ENCODE measurements at places on chromosomes 11 and 22.

DNA sequence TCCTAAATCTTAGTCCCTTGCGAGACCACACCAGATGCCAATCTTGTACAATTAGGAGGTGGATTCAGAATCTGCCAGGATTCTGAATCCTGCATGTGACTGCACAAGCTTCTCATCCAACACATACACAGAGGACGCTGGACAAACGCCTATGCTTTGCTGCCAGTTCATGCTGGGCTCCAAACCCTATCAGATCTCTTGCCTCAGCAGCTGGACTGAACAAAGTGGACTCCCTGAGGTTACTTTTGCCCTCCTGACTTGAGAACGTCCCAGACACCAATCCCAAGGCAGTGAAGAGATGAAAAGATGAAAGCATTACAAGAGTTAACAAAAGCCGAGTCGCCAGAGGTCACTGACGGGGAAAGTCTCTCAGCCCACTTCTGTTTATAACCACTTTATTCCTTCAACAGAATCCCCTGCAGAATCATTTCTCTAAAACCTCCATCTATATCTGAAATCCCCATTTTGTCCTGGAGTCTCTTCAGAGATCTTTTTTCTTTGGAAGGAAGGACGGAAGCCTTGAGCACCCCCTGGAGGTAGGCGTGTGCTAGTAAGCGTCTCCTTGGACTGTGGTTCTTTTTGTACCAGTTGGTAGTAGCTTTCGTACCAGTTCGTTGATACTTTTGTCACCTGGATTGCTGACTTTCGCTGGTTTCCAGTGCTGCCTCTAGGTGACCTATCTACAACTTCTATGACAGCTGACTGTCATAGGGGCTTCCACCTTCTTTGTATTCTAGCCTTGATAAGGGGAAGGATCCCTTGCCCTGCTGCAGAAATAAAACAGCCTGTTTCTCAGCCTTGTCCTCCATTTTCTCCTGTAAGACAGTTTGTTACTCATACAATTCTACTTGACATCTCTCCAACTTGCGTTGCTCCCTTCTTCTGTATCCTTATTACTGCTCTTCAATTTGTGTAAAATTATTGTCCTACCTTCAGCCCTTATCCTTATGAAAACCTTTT lies 26.1 kb upstream of the EED start:
- DNase-seq: peak; percentile 79

- peak; percentile 52 for DNase-seq
Measured at GRCh38 chr11:64553554-64554201, 37.3 kb upstream of the SLC22A12 start.

DNA sequence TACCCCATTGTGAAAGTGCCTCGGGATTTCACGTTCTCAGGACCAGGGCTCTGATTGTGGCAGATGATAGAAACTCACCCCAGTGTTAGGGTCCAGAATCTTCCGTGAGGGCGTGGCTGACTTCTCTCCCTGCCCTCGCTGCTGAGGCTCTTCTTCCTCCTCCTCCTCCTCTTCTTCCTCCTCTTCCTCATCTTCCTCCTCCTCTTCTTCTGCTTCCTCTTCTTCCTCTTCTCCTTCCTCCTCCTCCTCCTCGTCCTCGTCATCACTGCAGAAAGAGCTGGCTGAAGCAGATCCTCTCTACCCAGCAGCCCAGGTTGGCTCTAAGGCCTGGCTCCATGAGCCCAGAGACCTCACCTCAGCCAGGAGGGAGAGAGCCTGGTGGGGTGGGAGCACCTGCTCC lies 13.5 kb upstream of the CHADL start:
- no peak for DNase-seq

GRCh38 chr22:17250380-17251082 lies 31.3 kb upstream of the ADA2 start:
- no peak for DNase-seq

DNA sequence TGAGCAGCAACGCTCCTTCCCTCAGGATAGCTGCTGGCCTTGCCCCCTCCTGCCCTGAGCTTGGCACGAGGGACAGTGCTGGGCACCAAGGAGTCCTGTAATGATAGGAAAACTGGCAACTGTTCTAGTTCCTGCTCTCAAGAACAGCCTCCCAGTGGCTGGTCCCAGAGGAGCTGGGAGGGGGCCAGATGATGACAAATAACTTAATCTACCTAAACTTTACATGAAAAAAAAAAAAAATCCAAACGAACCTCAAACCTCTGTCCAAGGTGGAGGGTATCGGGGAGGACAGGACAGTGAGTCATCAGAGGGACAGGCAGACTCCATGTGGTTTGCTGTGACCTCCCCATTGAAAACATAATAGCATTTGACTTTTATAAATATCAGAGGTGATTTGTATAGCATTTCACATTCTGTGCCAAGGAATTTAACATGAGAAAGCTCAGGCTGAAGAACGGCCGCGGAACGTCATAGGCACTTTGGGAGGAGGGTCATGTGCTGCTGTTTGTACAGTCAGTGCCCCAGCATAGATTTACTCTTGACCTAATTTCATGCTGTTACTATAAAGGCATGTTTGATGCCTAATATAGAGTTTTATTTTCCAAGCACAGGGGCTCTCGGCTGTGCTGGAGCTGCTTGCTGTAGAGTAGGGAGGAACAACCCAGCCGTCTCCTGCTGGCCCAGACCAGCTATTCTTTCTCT lies 98.2 kb upstream of the NNMT start:
- DNase-seq: no peak

DNA sequence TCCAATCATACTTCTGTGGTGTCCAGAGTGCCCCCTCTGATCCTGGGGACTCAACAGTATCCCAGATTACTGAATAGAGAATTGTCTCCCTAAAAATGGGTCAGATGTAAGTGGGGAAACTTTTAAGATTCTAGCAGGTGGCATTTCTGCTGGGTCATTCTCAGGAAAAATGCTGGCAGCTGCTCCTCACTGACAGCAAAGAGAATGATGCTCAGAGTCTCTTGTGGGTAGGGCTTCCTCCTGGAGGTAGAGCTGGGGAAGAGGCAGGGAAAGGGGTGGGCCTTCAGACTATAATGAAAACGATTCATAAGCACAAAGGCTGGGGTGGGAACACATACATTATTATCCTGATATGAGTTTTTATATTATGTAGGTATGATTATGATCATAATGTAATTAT lies 647.2 kb downstream of the NELL1 start:
- no peak for DNase-seq

GRCh38 chr11:133827556-133827955 lies 17.8 kb downstream of the SPATA19 start:
- no peak for DNase-seq

DNA sequence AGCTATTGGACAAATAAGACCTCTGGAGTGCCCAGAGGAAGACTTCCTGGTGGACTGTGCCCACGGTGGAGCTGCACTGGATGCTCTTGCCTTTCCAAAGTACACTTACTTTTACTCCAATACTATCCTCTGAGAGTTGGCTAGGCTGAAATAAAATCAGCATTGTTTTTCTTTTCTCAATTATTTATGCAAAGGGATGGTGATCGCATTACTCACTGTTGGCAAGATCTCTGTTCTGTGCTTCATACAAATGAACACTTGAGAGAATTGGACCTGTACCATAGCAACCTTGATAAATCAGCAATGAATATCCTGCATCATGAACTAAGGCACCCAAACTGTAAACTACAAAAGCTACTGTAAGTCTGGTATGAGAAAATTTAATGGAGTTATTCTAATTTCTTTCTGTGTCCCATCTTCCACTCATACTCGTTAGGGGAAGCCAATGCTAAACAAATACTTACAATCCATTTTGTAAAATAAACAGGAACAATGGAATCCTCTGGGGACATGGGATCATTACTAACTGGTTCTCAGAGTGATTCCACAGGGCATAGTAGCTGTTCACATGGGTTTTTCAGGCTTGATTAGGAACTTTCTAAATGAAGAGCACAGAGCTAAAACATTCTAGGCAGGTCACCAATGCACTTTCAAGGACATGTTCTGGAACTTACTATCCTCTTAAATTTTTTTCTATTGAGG lies 26.3 kb downstream of the NLRP14 start:
- DNase-seq: no peak

DNA sequence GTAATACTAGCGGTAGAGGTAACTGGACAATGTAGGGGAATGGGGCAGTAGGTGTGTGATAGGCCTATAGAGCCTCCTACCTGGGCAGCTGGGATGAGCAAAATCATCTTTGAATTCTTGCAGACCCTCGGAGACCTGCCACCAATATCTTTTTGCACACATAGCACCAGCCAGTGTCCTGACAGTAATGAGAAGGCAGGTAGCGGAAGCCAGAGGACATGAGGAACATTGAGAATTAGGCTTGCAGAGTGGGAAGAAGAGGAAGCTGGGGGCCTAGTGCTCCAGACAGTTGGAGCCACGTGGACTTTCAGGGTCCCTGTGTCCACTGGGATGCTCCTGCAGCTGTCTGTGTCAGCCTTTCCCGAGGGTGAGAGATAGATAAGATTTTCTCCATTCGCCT lies 17.2 kb upstream of the SYT13 start:
- no peak for DNase-seq

- DNase-seq: no peak
Measured at GRCh38 chr22:42679691-42680090, 30.5 kb upstream of the CYB5R3 start.

Measured in NAMALWA (cell line).